Lung microvascular endothelial cell (primary cell): ENCODE measurements at places on chromosomes 2 and 18. TPM values are rescaled to one million over a fixed set of nuclear protein-coding genes. Genes with fewer than 3 reads are reported as not detected.

DNA sequence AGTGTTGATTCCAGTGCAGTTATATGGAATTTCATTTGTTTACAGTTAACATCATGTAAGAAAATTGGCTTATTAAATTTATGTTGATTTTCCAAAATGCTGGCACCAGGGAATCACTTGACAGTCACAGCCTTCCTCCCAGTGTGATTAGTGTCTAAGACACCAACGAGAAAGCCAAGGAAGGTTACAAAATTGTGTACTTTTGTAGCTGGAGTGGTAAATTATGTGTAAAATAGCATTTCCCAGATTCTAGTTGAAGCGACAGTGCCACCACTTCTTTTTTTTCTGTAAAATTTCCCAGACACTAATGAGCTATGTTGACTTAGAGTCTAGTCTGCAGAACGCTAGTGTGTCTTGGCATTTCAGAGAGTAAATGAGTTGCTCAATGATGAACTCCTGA lies 101.3 kb downstream of the NCK2 start:
- no peak for DNase-seq

Gene SKOR2
- total RNA-seq: not detected in 2 replicates

Gene CYRIA
- 23.8 and 26.4 TPM in 2 replicates for total RNA-seq

DNA sequence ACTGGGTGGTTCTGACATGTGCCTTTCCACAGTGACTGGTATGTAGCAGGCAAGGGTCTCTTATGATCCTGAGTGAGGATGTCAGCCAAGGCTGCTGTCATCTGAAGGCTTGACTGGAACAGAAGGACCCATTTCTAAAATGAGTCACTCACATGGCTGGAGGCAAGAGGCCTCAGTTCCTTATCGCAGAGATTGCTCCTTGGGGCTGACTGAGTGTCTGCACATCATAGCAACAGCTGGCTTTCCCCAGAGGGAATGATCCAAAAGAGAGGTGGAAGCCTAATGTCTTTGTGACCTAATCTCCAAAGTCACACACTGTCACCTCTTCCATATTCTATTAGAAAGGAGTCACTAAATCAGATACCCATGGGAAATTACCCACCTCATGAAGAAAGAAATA lies 114.0 kb downstream of the NEDD4L start:
- no peak for DNase-seq

GRCh38 chr2:216171011-216171410 lies 61.9 kb downstream of the XRCC5 start:
- DNase-seq: no peak

Gene TFCP2L1
- not detected in 2 replicates for total RNA-seq

DNA sequence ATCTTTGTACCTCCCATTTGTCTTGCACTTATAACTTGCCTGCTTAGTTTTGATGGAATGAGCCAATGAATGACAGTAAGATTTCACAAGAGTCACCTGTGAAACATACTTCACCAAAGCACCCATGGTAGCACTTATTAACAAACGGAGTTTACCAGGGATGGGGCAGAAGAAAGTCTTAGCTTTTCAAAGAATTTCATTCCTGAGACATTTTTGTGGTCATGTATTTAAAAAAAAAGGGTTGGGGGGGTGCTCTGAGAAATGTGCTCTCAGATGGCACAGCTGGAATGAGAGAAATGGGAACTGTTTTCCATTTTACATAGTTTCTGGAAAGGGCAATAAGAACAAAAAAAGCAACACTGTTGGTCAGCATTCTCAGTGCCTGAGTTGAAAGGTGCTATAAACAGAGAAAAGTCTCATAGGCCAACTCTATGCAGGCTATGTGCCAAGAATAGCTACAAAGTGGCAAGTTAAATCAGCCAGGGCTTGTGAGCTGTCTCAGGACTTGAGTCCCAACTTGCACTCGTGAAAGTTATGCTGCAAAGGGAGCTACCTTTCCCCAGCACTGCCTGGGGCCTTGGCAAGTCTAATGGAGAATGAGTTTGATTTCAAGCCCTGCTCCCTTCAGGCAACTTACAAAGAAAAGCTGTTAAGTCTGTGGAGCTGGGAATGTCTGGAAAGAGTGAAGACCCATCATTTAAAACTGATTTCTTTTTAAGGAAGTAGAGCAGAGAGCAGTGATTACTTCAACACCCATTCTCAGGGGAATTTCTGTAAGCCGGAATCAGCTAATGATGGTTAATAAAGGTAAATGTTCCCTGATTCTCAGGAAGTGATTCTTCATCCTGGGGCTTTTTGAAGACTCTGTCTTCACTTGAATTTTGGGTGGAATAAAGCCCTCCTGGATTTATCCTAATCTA lies 170.6 kb downstream of the SLC8A1 start:
- DNase-seq: peak; percentile 33

DNA sequence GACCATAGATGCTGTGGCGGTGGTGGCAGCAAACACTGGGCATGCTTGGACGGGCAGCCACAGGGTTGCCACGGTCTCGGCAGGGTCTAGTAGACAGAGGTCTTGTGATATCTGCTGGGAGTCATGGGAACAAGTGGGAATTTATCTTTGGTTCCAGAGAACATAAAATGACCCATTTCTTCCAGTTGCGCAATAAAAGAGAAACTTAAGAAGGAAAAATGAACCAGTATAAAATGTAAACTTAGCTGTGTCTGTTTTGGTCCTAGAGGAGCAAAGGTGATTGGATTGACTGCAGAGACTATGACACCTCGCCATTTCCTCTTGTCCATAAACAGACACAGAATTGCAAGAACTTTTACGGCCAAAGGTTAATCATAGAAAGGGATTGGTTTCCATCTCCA lies 132.6 kb upstream of the RBBP8 start:
- DNase-seq: no peak

GRCh38 chr2:31558401-31559295 lies 22.1 kb downstream of the SRD5A2 start:
- DNase-seq: no peak

DNA sequence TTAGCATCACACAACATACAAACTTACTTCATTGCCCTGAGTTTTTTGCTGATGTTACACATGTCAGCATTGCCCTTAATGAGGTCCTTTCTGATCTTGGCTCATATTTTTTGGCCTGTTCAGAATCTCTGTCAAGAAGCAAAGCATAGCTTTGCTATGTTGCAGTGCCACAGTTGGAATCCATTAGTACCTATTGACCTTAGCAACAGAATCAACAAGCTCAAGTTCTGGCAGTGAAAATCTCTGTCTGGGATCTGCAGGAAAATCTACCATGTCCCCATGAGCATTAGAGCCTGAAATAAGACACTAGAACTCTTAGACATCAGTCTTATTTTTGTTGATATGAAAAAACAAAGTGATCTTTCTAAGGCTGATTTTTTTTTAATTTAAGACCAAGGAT lies 105.6 kb upstream of the FHL2 start:
- no peak for DNase-seq

- DNase-seq: no peak
Measured at GRCh38 chr2:191453761-191454160, 208.6 kb downstream of the MYO1B start.

- no peak for DNase-seq
Measured at GRCh38 chr2:42860319-42861094, 68.1 kb upstream of the HAAO start.

GRCh38 chr18:36149514-36150289 lies 20.0 kb downstream of the ELP2 start:
- no peak for DNase-seq

DNA sequence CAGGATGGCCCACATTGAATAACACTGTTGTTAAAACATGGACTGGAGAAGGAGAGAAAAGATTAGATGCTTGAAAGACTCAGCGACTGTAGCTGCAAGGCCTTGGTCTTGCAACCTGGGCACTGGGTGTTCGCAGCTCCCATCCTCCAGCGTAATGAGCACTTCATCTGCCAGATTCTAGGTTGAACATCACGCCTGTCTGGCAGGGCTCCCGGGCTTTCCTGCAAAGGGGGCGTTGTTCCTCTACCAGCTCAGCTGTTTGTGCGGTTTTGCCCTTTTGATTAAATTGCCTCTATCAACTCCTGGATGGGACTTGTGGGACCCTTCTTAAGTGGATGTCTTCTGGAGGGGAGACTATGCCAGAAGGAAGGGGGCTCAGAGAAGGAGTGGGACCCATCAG lies 215.4 kb downstream of the KLHL29 start:
- peak; percentile 50 for DNase-seq

GRCh38 chr2:112880091-112880531 lies 30.9 kb upstream of the IL37 start:
- no peak for DNase-seq

- DNase-seq: no peak
Measured at GRCh38 chr2:152497481-152498052, 162.6 kb downstream of the FMNL2 start.
